Fibroblast of skin of right biceps (primary cell): ENCODE measurements at places on chromosomes 7 and 10.

- peak; percentile 75 for DNase-seq
Observed at GRCh38 chr7:20327055-20327454, 3.6 kb upstream of the ITGB8 start.

GRCh38 chr10:101415884-101416283 lies 61.9 kb downstream of the BTRC start:
- no peak for DNase-seq

- peak; percentile 61 for DNase-seq
Observed at GRCh38 chr10:34407324-34407805, 407.7 kb downstream of the PARD3 start.

GRCh38 chr10:119677904-119678755 lies 26.9 kb downstream of the BAG3 start:
- no peak for DNase-seq

DNA sequence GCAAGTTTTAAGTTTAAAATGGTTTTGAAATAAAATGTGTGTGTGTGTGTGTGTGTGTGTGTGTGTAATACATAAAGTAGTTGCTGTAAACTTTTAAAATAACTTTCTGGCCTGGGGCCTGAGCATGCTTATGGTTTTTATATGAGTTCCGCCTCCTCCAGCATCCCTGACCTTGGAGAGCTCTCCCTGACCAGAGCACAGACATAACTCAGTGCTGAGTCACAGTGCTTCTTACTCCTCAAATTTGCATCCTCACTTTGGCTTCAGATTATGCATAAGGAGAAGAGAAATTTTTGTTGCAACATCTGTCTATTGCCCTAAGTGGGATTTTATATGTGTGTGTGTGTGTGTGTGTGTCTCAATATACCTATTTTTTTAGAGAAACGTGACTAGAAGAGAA lies 200.8 kb downstream of the ELMO1 start:
- DNase-seq: peak; percentile 60

GRCh38 chr10:78863140-78863905 lies 205.4 kb upstream of the ZMIZ1 start:
- DNase-seq: no peak

- no peak for DNase-seq
Observed at GRCh38 chr7:73829921-73830680, 695 bp upstream of the CLDN4 start.

DNA sequence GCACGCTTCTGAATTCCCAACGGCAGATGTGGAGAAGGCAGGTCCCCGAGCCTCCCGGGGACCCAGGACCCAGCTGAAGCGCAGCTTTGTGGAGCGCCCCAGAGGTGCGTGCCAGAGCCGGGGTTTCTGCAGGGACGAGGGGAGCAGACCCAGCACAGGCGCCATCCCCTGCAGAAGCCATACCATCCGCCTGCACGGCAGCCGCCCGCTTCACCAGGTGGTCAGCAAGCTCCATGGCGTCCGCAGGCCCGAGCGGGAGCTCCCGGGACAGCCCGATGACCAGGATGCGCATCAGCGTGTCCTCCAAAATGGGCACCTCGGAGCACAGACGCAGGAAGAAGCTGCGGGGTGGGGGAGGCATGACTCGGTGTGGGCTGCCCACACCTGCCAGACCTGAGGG lies 10.6 kb downstream of the INTS1 start:
- DNase-seq: no peak

- no peak for DNase-seq
Observed at GRCh38 chr10:56318816-56319215, 42.2 kb downstream of the ZWINT start.

GRCh38 chr7:6221340-6222319 lies 50.8 kb downstream of the CYTH3 start:
- DNase-seq: peak; percentile 57

DNA sequence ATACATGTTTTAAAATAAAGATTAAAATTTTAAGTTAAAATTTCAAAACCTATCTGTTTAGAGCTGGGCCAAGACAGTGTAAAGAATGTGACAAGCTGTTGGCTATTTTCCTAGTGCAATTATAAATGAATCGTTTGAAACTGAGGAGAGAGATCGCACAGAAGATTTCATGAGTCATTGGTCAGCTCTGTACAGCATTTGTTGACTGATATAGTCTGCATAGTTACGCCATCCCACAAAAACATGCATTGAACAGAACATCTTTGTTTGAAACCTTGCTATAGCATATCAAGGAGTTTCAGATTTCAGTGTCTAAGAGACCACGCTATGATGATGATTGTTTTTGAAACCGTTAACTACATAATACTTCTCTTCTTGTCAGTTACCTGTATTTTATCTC lies 1.3 kb upstream of the C10orf67 start:
- peak; percentile 93 for DNase-seq

GRCh38 chr10:25683344-25683743 lies 250.7 kb upstream of the MYO3A start:
- DNase-seq: no peak

GRCh38 chr7:139855498-139856270 lies 26.6 kb downstream of the TBXAS1 start:
- no peak for DNase-seq

- DNase-seq: no peak
Observed at GRCh38 chr7:94444813-94445212, 50.1 kb downstream of the COL1A2 start.

DNA sequence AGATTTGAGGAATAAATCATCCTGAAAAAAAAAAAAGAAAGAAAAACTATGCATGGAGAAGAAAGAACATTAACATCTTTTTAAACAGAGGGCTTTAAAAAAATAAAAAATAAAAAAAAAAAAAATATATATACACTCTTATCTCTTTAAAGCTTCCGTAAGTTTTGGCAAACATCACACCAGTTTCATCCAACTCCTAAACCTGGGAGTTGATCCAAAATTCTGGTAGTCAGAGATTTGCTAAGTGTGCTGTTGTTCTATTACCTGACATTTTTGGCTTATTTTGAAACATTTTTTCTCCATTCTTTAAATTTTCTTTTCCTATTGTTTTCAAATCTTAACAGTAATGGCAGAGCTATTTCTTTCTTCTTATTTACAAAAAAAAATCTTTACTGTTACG lies 273.1 kb downstream of the AGMO start:
- DNase-seq: peak; percentile 30

GRCh38 chr7:151428378-151429236 lies 11.3 kb downstream of the CRYGN start:
- peak; percentile 65 for DNase-seq

DNA sequence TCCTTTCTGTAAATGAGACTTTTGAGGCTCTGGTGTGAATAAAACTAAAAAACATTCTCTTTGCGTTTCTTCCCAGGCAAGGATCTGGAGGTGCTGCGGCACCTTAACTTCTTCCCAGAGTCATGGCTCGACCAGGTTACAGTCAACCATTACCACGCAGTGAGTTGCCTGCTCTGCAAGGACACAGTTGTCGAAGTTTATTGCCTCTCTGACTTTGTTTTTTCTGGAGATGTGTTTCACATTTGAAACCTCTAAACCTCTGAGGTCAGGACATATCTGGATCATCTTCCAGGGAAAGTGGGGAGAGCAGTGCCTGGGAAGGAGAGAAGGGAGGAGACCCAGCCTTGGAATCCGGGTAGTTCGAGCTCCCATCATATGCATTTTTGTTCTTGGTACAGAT lies 43.4 kb upstream of the PLEKHA1 start:
- DNase-seq: no peak

- DNase-seq: no peak
Observed at GRCh38 chr10:110349831-110350230, 45.1 kb upstream of the SMNDC1 start.

- DNase-seq: peak; percentile 58
Observed at GRCh38 chr10:86803156-86803555, 46.7 kb downstream of the BMPR1A start.

DNA sequence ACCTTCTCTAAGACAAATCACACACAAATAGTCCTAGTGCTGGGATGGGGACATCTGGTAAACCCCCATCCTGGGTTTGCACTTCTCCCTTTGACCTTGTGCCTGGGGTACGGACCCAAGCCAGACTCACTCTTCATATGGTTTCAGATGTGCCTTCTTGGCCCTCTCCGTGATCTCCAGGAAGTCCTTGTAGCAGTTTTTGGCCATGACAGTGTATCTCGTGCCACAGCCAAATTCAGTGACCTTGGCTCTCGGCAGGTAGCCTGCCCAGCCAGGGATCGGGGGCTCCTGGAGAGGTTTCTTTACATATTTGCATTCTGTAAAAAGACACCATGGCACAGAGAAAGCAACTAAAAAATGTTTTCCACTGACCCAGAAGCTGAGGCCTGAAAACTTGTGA lies 43.9 kb downstream of the PNLIPRP2 start:
- DNase-seq: no peak

DNA sequence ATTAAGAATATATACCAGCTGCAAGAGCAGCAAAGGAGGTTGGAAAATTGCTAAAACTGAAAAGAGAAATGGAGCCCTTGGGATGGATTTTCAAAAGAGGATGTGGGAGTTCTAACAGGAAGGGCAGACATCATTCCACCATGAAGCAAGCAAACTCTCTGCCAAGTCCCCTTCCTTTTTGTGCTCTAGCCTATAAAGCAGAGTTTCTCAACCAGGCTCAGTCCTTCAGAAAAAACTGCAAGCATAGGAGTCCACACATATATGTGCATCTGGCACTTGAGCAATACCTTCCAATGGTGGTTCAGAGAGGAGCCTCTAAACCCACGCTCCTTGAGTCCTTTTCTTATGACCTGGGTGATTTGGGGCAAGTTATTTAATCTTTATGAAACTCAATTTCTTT lies 98.6 kb upstream of the MKX start:
- DNase-seq: no peak

- no peak for DNase-seq
Observed at GRCh38 chr7:41199136-41199535, 503.8 kb downstream of the INHBA start.

DNA sequence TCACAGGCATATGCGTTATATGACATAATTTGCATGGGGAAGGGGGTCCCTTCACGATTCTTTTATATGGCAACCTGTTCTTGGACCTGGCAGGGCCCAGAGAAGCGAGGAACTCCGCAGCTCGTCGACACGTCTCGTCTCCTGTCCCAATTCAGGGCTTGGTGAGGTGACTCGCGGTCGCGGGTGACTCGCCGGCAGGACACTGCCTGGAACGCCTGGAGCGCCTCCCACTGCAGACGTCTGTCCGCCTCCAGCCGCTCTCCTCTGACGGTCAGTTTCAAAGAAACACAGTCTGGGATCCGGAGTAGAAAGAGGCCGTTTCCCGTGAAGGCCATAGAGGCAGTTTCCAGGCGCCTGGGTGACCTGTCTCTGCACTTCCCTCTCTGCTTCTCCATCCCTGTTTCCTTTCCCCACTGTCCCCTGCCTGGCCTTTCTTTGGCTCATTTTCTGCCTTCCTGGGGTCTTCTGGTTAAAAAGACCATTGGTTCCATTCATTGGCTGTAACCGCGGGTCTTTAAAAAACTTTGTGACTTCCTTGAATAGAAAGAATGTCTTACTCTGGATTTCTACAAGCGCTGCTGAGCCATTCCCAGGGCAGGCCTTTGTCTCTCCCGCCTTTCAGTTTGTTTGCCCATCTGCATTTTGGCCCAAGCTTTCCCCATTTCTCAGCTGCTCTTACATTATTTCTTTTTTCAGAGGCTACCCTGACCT lies 1.2 kb downstream of the UPP1 start:
- DNase-seq: peak; percentile 35

DNA sequence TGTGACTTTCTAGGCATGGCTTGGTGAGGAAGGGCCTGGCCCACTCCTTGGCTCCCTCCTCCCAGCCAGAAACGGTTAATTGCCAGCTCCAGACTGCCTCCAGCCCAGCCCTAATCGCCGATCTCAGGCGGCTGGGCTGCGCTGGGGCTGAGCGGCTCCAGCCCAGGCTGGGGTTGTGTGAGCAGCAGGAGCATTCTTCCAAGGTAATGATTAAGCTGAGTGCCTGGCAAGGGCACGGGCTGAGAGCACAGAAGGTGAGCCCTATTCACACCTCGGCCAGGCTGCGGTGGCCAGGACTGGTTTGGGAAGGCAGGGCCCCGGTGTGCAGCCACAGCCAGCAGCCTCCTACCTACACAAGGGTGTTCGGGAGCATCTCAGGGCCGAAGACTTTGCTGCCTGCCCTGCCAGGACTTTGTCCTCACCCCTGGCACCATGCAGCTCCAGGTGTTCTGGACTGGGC lies at the start of gene TMEM72:
Gene TMEM72 (plus strand): TSS at position 257 of the 460 bp plus-strand sequence. CDS start 176 bp downstream, at position 433.
- DNase-seq: no peak

DNA sequence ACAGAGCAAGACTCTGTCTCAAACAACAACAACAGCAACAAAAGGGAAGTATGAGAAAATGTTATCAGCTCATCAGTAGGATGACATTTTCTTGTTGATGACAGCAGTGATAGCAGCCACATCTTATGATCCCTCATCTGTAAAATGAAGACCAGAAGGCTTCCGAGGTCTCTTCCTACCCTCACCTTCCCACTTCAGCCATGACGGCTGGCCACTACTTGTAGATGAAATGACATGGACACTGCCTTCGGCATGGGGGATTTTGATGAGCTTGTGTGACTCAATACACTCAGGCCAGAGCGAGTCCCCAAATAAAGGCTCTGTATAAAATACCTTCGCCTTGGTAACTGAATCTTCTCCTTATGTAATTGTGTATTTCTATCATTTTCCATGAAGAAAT lies 6.7 kb downstream of the ECHDC3 start:
- no peak for DNase-seq

- DNase-seq: no peak
Observed at GRCh38 chr7:154967401-154967955, 35.4 kb downstream of the PAXIP1 start.

DNA sequence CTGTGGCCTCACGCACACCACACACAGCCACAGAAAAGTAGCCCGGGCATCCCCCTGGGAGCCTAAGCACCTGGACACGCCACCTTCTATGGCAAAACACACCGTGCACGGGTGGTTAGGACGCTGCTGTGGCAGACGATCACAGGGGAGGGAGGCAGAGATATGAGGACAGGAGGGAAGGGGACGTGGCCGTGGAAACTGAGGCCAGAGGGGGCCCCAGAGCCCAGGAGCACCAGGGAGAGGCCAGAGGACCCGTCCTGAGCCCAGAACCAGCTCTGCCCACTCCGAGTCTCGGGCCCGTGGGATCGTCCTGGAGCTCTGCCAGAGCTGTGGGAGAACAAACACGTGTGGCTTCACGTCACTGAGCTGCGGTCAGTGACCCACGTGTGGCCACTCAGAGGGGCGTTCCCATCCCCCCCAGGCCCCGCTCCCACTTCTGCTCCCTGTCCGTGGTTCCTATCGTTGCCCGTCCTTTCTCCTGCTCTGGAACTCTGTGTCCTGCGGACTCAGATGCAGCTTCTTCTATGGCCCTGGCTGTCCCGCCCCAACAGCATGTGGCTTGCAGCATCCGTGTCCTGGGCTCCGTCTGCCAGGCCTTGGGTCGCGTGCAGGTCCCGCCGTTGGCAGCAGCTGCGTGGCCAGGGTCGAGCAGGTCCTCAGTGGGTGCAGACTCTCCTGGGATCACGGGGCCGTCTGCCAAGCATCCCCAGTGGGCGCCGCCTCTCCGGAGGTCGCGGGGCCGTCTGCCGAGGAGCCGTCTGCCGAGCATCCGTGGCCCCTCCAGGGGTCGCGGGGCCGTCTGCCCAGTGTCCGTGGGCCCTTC lies 31.0 kb downstream of the GET4 start:
- no peak for DNase-seq
